ENCODE measurements at places on chromosomes 3 and 15. TPM values are rescaled to one million over a fixed set of nuclear protein-coding genes. Genes with fewer than 3 reads are reported as not detected.

GRCh38 chr3:161291191-161291901 is 70.2 kb downstream of the NMD3 start:
- DNase-seq: no peak

DNA sequence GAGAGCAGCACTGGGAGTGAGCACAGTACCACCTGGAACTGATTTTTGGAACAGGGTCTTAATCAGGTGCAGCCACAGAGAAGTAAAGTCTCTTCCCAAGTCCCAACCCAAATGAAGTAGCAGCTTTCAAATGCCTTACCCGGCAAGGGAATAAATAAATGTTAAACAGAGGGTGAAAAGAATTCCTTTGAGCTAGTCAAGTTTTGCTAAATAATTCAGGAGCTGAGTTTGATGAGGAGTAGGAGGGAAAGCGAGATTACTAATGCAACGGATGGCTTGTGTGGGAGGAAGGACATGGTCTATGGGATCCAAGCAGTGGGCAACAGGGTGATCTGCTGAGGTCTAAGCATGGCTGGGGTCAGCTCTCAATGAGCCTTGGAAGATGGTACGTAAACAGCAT is 204.5 kb upstream of the ST8SIA2 start:
- no peak for DNase-seq

DNA sequence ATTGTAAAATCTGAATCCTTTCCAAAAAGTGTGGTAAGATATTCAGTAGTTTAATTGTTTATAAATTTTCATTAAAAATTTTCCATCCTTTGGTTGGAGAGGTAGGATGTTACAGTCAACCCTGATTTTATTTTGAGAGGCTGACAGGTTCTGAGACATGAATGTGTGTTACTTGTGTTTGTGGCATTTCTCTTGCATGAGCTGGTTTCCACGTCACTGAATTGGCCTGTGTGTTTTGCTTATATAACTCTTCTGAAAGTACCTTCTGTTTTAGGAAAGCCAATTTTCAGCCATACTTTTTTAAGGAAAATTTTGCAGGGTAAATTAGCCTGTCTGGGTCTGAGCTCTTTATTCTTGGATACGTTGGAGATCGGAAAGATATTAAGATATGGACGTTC is 30.7 kb downstream of the PXYLP1 start:
- no peak for DNase-seq

GRCh38 chr3:109553591-109554371 is 216.4 kb upstream of the DPPA4 start:
- DNase-seq: no peak

DNA sequence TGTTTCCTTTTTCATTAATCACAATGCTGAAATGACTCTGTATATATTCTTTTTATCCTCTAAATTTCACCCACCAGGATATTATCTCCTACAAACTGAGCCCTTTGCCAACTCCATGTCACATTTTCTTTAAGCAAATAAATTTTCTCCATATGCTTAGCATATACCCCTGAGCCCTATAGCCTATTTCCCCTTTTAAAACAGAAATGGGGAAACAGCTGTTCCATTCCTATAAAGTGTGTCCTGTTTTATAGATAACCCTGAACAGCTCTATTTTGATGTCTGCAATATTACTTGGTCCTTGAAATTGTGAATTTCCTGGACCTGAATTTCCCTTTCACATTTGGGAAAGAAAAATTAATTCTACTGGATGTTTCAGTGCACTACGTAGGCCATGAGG is 15.6 kb upstream of the FILIP1L start:
- DNase-seq: no peak

DNA sequence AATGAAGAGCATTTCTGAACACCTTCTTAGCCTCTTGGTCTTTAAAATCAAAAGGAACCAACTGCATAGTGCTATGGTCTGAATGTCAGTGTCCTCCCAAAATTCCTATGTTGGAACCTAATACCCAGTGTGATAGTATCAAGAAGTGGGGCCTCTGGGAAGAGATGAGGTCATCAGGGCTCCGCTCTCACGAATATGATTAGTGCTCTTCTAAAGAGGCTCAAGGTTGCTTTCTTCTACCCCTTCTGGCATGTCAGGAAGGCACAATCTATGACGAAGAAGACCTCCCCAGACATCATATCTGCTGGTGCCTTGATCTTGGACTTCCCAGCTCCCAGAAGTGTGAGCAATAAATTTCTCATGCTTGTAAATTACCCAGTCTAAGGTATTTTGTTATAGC is 209.5 kb downstream of the MAGI1 start:
- no peak for DNase-seq

GRCh38 chr15:31200735-31201151 is 99.2 kb upstream of the TRPM1 start:
- DNase-seq: peak; percentile 85

DNA sequence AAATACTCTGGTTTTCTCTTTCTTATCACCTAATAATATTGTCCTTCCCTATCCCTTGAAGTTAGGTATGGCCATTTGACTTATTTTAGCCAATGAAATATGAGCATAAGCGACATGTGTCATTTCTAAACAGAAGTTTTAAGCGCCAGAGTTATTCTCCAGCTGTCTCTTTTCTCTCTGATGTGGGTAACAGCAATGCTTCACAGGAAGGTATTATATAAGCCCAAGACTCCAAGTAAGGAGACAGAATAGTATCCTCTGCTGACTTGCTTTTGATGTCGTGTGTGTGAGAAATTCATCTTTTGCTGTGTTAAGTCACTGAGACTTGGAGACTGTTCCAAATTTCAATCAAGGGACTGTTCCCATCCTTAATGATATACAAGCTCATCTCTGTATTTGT is 224.6 kb upstream of the NECTIN3 start:
- DNase-seq: no peak

- DNase-seq: no peak
These were observed 139.4 kb upstream of the TSC22D2 start for GRCh38 chr3:150268426-150269391.

DNA sequence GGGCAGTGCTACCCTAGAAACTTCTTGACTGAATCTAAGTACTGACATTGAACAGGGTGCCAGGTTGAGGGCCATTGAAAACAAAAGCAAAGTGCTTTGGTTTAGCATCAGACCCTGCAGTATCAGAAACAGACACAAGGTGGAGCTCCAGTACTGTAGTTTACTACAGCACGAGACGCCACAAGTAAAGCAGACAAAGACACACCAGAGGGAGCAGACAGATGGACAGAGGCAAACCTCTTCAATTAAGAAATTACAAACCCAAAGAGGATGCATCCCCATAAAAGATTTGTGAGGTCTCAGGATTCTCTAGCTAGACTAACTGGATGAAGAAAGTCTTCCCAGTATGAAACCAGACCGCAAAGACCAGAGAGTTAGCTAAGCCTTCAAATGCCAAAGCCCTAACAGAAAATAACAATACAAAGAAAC is 16.6 kb downstream of the TOP2B start:
- DNase-seq: peak; percentile 77

GRCh38 chr3:194570235-194570634 is 63.0 kb downstream of the TMEM44 start:
- DNase-seq: no peak

DNA sequence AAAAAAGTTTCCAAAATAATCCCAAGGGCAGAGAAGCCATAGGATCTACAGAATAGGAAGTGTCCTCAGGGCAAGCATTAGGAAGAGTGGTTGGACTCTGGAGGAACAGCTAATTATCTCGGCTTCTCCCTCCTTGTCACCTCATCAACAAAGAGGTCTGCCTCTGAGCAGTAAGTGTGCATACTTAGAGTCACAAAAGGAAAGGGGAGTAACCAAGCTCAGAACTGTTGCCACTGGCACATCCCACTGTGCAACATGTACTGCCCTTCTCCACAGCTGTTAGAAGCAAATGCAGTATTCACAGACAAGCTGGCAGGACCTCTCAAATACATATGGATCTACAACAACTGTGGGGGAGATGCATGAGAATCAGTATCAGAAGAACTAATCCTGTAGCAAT is 31.5 kb downstream of the NGLY1 start:
- no peak for DNase-seq

DNA sequence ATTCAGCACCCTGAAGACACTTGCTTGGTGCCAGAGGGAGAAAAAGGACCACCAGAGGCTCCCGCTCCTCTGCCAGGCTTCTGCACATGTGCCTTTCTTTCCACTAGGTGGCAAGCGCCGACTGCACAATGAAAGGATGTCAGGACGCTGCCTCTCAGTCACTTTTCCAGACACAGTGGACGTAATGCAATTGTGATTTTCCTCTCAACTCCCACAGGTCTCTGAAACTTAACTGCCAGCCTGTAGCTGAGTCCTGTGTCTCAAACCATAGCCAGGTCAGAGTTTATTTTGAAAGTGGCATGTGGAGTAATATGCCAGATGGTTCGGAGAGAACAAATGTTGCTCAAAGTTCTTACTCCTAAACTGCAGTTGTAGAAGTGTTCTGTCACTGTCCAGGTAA is 162.9 kb downstream of the ITPR1 start:
- peak; percentile 60 for DNase-seq

DNA sequence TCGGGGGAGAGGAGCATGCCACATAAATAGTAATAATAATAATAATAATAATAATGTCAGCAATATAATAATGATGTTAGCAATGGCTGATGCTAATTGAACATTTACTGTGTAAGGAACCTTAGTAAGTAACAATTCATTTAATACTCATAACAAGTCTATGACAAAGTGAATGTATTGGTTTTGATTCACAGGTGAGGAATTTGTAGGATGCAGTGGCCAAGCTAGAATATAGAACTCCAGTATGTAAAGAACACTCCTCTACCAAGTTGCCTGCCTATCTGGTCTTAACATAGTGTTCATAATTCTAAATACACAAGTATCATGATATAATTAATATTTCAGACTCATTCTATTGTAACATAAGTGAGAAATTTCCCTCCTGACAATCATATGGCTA is 1016.5 kb downstream of the ROBO1 start:
- DNase-seq: no peak

DNA sequence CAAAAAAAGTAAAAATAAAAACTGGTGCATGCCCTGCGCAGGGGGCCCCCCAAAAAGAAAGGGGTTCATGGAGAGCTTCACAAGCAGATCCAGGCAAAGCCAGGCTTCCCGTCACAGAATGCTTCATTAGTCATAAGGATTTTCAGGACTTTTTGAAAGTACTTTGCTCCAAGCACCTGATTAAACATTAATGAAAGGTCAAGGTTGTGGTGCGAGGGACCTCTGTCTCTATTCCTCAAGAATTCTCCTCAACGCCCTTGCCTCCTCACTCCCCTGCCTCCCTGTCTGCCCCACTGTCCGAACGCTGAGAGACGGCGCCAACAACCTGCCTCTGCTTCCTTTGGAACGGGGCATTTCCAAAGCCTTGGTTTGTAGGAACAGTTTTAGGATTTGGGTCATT is 240.1 kb upstream of the IGF1R start:
- no peak for DNase-seq

DNA sequence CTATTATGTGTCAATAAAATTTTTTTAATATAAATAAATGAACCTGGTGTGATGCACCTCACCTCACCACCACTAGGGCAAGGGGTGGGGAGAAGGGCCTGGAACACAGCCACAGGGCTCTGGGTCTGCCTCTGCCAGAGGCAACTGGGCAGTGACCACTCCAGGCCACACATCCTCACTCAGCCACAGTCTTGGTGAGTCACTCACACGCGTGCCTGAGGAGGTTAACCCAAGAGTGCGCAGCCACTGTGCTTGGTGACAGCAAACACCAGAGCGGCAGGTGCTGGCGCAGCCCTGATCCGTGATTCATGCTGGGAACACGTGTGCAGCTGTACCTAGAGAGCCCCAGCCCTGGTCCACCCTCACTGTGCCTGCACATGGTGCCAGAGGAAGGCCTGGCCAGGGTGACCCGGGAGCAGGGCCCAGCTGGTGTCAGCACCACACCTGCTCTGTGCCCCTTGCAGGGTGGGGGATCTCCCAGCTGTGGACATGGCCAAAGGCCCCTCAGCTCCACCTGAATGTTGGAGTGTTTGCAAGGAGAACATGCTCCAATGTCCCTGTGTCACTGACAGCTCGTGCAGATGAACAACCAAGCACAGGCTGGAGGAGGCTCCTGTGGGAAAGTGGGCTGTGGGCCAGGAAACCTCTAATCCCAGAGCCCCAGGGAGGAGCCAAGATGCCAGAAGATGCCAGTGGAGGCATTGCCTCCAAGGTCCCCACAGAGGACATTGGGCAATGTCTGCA is 2.1 kb downstream of the SLC41A3 start:
- no peak for DNase-seq

GRCh38 chr15:58313304-58313703 is 118.5 kb upstream of the LIPC start:
- no peak for DNase-seq

DNA sequence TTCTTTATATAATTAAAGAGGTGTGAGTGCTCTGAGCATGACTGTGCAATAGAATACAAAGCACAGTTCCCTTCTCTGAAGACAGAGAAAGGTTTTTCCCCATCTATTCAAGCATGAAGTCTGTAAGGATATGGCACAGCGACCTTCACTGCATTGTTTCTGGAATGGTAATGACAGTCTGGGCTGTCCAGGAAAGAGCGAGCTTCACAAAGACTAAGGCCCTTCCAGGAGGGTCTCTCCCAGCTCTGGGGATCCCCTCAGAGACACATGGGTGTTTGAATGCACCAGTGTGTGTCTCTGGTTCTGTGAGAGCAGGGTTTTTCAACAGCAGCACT is 179.9 kb upstream of the NR2E3 start:
- DNase-seq: no peak

GRCh38 chr15:56252386-56252785 is 8.7 kb upstream of the RFX7 start:
- no peak for DNase-seq

Gene TMCC1
- total RNA-seq: 21.7 TPM

Gene GREM1
- 0.16 TPM for total RNA-seq

Gene MELTF
- 5.3 TPM for total RNA-seq

Gene MOBP
- total RNA-seq: not detected
